ENCODE measurements at places on chromosomes 6 and 20.
A peak's percentile ranks its signal among the peaks of the same experiment; 100 is the strongest.

- no peak for DNase-seq
Measured at GRCh38 chr20:3093861-3094361, 9.4 kb upstream of the AVP start.

GRCh38 chr6:35808688-35809087 lies 3.5 kb downstream of the LHFPL5 start:
- peak; percentile 68 for DNase-seq

DNA sequence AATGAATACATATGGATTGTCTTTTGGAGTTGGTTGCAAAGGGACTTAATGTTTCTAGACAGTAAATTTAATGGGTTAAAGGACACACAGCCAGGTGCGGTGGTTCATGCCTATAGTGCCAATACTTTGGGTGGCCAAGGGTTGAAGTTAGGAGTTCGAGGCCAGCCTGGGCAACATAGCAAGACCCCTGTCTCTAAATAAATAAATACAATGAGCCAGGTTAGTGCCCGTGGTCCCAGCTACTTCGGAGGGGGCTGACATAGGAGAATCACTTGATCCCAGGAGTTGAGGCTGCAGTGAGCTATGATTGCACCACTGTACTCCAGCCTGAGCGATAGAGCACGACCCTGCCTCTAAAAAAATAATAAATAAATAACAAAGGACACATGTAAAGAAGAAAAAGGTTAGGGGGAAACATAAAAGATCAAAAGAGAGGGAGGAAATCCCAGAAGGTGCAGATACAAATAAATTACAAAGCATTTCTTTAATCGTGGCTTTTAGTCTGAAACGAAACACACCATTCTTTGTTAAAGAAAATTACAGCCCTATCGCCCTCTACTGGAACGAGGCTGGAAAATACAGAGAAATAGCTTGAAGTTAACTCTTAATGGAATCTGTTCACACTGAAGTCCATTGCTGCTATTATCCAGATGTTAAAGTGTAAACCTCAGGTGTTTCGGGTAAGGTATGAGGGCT lies 42.6 kb upstream of the SCML4 start:
- DNase-seq = no peak

DNA sequence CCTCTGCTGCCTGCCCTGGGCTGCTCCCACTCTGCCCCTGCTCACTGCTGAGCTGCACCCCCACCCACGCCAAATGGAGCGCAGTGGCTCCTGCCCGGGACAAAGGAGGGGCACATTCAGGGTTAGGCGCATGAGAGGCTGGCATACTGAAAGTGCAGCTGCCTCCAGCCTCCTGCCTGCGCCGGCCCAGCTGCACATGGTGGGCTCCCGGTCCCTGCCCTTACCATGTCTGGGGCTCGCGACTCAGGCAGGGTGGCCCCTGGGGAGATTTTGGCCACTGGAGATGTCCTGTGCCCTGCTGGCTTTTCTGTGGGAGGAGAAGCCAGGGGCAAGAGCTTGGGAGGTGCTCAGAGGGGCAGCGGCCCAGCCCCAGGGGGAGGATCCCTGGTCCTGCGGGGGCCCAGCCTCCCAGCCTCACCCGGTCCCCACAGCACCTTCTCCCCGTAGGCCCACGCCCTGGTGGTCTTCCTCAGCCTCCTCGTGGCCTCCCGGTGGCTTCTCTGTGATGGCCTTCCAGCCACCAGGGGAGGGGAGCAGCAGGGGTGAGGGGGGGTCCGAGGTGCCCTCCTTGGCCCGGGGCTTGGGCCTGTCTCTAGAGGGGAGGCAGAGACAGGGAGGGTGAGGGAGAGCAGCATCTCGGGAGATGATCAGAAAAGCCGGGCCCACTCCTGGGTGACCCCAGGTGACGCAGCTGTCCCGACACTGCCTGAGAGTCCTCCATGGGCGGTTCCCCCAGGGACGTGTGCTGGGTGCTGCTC lies 8.4 kb upstream of the CABLES2 start:
- no peak for DNase-seq

DNA sequence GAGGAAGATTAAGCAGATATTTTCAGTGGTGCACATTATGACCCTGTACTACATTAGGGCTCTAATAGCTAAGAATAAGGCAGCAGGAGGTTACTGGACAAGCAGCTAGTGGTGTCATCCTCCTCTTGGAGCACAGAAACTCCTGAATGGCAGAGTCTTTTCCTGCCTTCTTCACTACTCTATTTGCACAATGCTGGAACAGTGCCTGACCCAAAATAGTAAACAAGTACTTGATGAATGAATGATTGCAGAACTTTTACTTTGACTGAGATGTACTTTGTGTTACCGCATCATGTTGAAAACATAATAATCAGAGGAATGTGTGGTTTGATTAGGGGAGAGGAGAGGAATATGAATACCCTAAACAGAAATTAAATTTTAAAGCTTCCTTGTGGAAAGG lies 30.0 kb upstream of the UST start:
- no peak for DNase-seq

DNA sequence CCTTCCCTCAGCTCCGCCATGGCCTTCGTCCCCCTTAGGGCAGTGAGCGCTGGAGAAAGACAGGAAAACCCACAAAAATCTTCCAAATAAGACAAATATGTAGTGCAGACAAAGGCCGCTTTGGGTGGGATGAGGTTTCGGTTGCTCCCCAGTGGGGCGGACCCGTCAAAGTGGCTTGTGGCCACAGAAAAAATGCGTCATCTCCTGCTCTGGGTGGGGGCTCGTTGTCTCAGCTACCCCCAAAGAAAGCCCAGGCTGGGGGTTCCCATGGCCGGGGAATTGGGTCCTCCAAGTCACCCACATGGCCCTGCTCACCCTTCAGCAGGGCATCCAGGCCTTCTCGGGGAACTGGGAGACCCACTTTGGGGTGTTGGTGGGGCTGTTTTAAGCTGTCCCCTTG lies 21.9 kb upstream of the SCUBE3 start:
- no peak for DNase-seq

DNA sequence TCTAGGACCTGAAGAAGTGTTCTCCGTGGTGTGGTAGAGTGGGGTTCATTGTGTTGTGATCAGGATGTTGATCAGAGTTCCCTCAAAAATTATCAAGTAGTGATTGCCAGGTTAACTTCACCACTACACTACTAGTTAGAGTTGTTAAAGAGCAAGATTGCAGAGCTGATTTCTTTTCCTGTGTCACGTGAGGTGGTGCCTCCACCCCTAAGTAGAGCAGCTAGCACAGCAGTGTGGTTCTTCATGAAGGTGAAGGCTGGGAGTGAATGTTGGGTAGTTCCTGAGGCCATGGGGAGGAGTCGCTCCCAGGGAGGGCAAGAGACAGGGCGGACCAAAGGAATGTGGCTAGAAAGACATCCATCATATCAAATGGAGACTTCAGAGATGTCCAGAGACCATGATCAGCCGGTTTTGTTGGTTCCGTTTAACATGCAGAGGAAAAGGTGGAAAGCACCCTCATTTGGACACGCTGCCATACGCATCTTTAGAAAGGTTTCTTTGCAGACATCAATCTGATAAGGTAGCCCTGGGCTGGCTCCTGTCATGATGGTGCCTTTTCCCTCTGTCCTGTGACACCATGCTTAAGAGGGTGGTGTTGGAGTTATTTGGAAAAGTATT lies 79.2 kb upstream of the IYD start:
- no peak for DNase-seq

DNA sequence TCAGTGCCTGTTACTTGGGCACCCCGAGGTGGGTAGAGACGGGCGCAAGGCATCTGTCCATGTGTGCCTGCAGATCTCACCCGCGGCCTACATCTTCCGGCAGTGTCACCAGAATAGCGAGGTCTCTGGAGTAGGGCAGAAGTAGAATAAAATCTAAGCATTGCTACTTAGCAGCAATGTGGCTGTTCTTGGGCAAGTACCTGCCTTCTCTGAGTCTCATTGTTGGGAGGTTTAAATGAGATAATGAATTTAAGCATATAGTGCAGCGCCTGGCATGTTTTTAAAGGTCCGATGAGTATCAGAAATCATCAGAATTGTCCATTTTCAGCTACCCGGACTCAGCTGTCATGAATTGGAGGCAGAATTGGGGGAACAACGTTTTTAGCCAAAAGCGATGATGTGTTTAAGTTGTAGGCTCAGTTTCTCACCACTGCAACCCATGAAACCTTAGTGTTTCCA lies 800 bp downstream of the ABCC10 start:
- DNase-seq = no peak

DNA sequence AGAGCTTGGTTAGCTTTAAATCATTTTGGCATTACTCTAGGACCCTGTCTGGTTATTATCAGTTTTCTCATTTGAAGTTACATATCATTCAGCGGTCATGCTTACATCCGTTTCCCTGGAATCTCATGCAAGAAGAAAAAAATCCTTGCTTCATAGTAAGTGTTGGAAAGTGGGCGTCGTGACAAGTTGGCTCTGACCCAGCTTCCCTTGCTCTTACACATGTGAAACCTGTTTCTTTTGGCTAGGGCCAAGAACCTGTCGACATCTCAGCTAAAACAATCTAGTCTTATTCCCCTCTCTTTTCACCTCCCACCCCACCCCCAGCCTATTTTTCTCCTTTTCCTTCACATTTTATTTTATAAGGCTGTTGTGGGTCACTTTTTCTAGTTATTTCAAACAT lies 45.5 kb downstream of the ANKS1A start:
- DNase-seq = no peak

- DNase-seq = no peak
Measured at GRCh38 chr6:21738180-21739094, 144.9 kb downstream of the SOX4 start.

DNA sequence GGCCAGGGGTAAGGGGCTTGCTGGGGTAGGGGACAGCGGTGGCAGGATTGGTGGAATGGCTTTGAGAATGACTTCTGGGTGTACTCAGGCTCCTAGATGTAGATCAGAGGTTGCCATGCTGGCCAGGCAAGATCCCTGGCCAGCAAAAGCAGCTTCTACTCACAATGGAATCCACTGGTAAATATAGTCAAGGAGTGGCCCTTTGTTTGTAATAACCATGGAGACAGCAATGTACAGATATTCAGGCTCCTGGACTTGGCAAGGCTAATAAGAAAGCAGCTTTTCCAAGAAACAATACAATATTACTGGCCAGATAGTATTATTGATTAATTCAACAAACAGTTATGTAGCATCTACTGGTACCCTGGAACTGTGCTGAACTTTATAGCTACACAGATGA lies 37.9 kb downstream of the CDH26 start:
- no peak for DNase-seq

DNA sequence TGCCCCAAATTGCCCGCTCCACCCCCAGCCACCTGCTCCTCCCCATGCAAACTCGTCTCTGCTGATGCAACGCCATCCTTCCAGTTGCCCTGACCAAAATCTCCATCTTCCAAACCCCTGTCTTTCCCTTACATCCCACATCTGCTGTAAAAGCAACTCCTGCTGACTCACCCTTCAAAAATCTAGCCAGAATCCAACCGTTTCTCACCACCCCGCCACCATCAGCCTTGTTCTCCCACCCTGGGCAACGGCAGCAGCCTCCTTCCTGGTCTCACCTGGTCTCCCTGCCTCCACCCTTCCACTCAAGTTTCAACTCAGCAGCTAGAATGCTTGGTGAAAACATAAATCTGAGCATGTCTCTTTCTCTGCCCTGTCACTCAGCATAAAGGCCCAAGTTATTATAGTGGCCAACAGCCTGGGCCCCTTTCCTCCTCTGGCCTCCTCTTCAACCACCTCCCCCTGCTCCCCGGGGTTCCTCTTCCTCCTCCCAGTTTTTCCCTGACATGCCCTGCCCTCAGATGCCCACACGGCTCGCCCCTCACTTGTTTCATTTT lies 7.2 kb upstream of the SYNJ2 start:
- DNase-seq = no peak

- DNase-seq = no peak
Measured at GRCh38 chr6:158660333-158660754, 10.5 kb downstream of the SYTL3 start.

DNA sequence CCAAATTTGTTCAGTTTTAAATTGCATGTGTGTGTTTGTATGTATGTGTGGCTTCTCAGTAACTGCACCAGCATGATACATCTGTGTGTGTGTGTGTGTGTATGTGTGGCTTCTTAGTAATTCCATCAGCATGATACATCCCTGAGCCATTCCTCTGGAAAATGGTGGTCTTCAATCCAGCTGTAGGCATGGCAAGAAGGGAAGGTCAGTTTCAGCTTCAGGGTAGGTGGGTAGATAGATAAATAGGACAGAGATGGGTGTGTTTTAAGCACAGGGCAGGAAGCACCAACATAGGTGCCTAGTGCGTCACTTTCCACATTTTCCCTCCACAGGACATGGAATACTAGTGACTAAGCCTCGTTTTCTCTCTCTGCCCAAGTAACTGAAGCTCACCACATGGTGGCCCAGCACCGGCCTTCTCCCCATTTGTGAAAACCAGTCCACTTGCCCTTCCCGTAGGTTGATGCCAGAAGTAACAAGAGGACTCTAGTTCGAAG lies 82.9 kb downstream of the RPP40 start:
- no peak for DNase-seq

GRCh38 chr6:167839343-167839742 lies 12.6 kb downstream of the AFDN start:
- DNase-seq = no peak

DNA sequence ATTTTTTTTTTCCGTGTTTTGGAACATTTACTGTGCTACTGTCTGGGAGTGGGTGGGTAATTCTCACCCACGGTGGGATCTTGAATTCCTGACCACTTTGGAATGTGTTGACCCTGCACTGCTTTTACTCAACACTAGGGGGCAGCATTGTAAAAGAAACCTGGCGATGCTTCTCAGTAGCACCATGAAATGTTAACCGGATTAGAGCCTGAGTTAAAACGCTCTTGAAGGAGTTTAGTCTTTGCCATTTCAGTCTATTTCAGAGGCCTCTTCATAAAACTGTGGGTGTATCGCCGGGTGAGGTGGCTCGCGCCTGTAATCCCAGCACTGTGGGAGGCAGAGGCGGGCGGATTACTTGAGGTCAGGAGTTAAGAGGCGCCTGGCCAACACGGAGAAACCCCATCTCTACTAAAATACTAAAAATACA lies 114.4 kb upstream of the PRND start:
- DNase-seq = peak; percentile 22

DNA sequence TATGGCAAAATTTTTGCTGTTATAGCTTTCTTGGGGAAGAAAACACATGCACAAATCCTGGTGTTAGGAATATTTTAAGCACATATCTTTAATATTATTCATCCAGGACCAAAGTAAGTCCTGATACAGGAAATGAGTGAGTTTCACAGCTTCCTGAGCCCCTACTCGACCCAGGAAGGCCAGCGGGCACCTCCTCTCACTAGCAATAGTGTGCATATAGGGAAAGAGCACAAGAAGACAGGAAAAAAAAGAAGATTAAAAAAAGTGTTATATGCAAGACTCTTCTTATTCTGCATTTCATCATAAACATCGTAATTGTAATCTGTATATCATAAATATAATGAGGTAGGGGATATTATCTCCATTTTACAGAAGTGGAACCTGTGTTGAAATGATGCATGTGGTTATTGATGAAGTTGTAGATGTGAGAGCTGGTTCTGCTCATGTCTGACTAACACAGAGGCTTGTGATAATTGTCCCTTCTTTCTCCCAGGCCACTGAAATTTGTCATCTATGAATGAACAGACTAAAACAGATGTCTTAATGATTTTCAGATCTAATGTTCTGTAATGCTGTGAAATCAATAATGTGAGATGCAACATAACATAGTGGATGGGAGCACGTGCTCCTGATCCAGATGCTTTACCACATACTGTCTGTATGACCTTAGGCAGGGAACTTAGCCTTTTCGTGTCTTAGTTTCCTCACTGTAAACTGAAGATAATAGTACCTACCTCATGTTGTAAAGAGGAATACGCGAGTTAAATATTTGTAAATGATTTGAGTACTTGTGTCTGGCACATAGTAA lies 101.2 kb downstream of the MYO6 start:
- no peak for DNase-seq

GRCh38 chr6:51949526-51949925 lies 137.9 kb downstream of the PKHD1 start:
- no peak for DNase-seq

- no peak for DNase-seq
Measured at GRCh38 chr6:169386411-169387057, 132.9 kb upstream of the THBS2 start.
